ENCODE measurements at places on chromosomes 3 and 15.

- peak; percentile 24 for DNase-seq
These were observed 593 bp downstream of the FAM219B start for GRCh38 chr15:74906067-74906449.

DNA sequence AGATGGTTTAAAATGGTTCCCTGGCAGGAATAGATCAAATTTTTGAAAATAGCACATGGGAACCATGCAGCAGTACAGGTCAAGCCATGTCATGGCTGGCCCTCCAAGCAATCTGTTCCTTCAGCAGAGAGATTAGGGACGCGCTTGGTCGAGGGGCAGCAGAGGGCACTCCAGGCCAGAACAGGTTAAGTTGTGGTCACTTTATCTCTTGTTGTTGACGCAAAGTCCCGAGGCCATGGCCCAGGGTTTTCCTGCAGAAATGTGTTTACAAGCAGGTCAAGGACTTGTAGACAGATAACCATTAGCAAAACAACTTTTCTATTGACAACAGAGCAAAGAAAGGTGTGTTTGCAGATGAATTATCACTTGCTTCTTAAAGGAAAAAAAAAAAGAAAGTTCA, 570.0 kb upstream of the NR2F2 start:
- no peak for DNase-seq

- no peak for DNase-seq
These were observed 20.8 kb downstream of the FAM3D start for GRCh38 chr3:58645726-58646125.

- DNase-seq, result no peak
These were observed 69.7 kb downstream of the SCN5A start for GRCh38 chr3:38579551-38580449.

- no peak for DNase-seq
These were observed 28.2 kb downstream of the CHD2 start for GRCh38 chr15:92928225-92928750.

- no peak for DNase-seq
These were observed 20.5 kb downstream of the MYO1E start for GRCh38 chr15:59352189-59352588.

DNA sequence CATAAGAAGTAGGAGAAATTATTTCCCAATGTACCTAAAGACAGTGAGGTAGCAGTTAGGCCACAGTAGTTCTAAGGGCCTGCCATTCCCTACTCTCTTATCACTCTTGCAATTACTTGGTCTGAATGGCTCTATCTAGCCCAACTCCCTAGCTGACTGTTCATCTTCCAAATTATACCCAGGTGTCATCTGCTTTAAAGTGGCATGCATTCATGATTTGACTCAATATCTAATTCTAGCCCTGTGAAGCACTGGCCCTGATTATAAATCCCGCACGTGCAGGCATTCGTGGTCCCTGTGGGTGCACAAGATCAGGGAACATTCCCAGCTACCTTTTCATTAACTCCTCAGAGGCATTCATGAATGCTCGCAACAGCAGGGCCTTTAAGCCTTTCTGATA, 43.1 kb upstream of the ZNF774 start:
- no peak for DNase-seq

DNA sequence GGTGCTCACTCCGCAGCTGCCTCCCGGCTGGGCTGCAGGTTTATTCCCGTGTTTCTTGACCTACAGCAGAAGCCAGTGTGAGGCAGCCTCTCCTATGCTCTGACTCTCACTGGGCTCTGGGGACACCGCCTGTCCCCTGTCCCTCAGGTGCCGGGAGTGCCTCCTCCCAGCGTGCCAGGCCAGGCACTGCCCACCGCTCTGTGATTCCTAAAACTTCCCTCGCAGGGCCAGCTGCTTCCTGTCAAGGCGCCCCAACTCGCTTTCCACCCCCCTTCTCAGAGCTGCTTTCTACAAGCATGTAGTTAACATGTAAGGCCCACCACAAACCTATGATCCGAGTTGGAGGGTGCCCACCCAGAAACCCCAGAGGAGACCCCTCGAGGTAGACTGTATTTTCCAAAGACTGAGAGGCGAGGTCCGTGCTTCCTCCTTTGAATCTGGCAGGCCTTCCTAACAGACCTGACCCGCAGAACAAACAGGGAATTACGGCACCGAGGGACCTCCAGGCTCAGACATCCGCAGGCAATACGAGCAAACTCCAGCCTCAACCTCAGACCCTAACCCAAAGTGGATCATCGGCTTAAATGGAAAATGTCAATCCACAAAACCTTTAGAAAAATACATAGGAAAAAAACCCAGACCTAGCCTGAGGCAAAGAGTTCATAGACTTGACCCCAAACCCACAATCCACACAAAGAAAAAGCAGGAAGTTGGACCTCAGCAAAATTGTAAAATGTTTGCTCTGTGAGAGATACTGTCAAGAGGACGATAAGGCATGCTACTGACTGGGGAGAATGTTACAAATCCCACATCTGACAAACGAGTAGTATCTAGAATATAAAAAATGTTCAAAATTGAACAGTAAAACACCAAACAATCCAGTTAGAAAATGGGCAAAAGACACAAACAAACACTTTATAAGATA, 121.3 kb upstream of the IQSEC1 start:
- DNase-seq, result no peak

- no peak for DNase-seq
These were observed 163.1 kb downstream of the CHL1 start for GRCh38 chr3:359672-360071.

DNA sequence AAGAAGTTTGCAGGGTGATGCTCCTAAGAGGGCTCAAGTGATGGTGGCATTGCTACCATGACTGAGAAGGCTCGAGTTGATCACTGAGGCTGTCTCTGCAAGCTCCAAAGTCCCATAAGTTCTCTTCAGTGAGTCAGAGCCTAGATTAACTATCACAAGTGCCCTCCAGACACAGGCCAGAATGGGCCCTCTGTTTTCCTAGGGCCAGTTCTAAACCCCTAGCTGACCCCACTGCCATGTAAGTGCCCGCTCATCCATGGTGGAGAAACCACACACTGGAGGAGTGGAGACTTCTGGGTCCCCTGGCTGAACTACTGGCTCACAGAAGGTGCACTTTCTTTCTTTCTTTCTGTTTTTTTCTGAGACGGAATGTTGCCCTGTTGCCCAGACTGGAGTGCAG, 87.6 kb upstream of the WNT5A start:
- DNase-seq, result no peak

- no peak for DNase-seq
These were observed 8.0 kb downstream of the CCDC14 start for GRCh38 chr3:123952844-123953520.

DNA sequence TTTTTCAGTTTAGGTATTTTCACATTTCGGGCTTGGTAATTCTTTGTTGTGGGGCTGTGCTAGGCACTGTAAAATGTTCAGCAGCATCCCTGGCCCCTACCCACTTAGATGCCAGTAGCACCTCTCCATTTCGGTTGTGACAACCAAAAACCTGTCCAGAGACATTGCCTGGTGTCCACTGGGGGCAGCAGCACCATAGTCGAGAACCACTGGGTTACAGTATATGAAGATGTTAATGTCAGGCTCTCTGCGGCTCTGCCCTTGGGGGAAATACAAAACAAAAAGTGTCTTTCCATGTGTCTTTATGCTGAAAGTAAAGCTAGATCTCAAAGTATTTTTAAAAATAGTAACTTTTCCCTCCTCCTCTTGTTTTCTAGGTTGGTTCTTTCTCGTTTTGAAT, 177.2 kb downstream of the ITPR1 start:
- no peak for DNase-seq

- no peak for DNase-seq
These were observed 73.9 kb downstream of the CPN2 start for GRCh38 chr3:194277104-194277785.

DNA sequence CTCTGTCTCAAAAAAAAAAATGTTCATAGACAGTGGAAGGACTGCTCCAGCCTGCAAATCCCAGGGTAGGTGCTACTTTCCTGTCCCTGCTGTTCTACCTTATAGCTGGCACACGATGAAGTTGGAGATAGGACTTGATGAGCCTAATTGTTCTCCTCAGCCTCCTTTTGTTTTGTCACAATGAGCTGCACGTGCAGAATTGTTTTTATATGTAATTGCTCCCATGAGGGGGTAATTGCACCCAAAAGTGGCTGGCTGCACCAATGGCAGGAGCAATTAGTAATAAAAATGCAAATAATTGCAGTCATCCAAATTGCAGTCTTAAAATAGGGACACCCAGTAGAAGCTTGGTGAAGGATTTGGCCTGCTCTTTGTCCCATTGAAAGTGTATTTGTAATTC, 63.0 kb upstream of the PFN2 start:
- DNase-seq, result no peak

DNA sequence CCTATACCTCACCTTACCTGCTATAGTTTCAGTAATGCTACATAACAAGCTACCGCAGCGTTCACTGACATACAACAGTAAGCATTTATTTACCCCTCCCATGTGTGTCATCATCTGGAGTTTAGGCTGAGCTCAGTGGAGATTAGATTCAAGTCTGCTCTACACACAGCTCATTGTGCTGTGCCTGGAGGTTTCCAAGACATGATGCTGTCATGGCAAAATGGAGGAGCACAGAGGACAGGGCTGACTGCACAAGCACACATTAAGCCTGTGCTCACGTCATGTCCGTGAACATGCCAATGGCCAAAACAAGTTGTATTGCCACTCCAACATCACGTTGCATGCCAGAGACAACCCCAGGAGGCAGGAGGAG, 333.8 kb upstream of the TRIM42 start:
- DNase-seq, result no peak

- DNase-seq, result no peak
These were observed 23.6 kb downstream of the NR2F2 start for GRCh38 chr15:96353930-96354730.

GRCh38 chr3:41749988-41750387, 211.9 kb downstream of the ULK4 start:
- DNase-seq, result no peak
